ENCODE measurements at places on chromosomes 6 and 20. TPM values are rescaled to one million over a fixed set of nuclear protein-coding genes. Genes with fewer than 3 reads are reported as not detected.

The ELOVL4 gene
- 3.3 TPM for total RNA-seq

The POM121L2 gene
- 1.3 TPM for total RNA-seq

The ZNF311 gene
- 1.6 TPM for total RNA-seq

The TFAP2C gene
- 0.82 TPM for total RNA-seq

The TULP1 gene
- not detected for total RNA-seq

All from endothelial cell (in vitro differentiated cells).